ENCODE measurements at places on chromosomes 3 and 15. TPM values are rescaled to one million over a fixed set of nuclear protein-coding genes. Genes with fewer than 3 reads are reported as not detected.

ACKR2 gene
- total RNA-seq: not detected

PLAAT1 gene
- 0.17 TPM for total RNA-seq

AKAP13 gene
- 120 TPM for total RNA-seq

TRPM1 gene
- not detected for total RNA-seq

SPESP1 gene
- total RNA-seq: not detected

RTP3 gene
- total RNA-seq: not detected

OGG1 gene
- total RNA-seq: 16.9 TPM

RHCG gene
- total RNA-seq: 35.5 TPM

FANCD2 gene
- total RNA-seq: 20.1 TPM

SLC22A13 gene
- total RNA-seq: not detected

FXR1 gene
- total RNA-seq: 60.6 TPM

KCNAB1 gene
- not detected for total RNA-seq

WWTR1 gene
- total RNA-seq: 145 TPM

MLF1 gene
- total RNA-seq: 25.6 TPM

MRPL3 gene
- total RNA-seq: 96.0 TPM

CACNA1D gene
- 0.57 TPM for total RNA-seq

GLT8D1 gene
- total RNA-seq: 38.9 TPM

SPATA12 gene
- total RNA-seq: 0.62 TPM

GOLGA6L4 gene
- 0.29 TPM for total RNA-seq

CHRNA7 gene
- total RNA-seq: 5.0 TPM

DENND4A gene
- total RNA-seq: 5.3 TPM

ROPN1B gene
- not detected for total RNA-seq

CDHR4 gene
- 0.22 TPM for total RNA-seq

ZDHHC23 gene
- total RNA-seq: 3.5 TPM

TF gene
- total RNA-seq: 0.57 TPM

ZCWPW2 gene
- not detected for total RNA-seq

ZNF860 gene
- 1.1 TPM for total RNA-seq

Measured in A549 treated with Mapracorat at 1 μM for 4 hours (cell line).